Ovary (tissue), 10 donors: ENCODE measurements at places on chromosomes 13 and 19. TPM values are rescaled to one million over a fixed set of nuclear protein-coding genes. Genes with fewer than 3 reads are reported as not detected.

CLEC11A gene
- 26.7 TPM for total RNA-seq

KLF1 gene
- not detected for total RNA-seq

ZNF729 gene
- total RNA-seq = not detected

GPC6 gene
- 10.1 TPM for total RNA-seq

SERPINE3 gene
- total RNA-seq = not detected

PRRG2 gene
- total RNA-seq = 4.0 TPM

KASH5 gene
- not detected for total RNA-seq

- no peak for DNase-seq
Observed at GRCh38 chr13:80083853-80084676, 256.9 kb downstream of the SPRY2 start.

GRCh38 chr19:44845286-44845611, 848 bp upstream of the NECTIN2 start:
- no peak for DNase-seq

- DNase-seq = no peak
Observed at GRCh38 chr13:77310579-77311279, 16.2 kb downstream of the MYCBP2 start.

DNA sequence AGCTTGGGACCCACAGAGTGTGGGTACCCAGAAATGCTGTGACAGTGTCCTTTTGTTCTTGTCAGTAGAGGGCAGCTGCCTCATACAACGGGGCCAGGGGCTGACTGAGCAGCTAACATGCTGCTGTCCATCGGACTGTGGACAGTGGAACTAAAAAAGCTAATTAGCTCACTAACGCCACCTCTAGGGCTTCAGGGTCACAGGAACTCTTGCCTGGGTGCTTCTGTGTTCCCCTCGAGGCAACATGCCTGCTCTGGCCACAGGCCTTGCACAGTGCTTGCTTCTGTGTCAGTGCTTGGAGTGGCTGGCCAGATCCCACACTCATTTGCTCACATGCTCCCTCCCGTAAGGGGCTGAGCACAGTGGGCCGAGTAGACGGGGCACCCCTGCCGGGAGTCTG, 377.0 kb downstream of the OLFM4 start:
- DNase-seq = no peak

DNA sequence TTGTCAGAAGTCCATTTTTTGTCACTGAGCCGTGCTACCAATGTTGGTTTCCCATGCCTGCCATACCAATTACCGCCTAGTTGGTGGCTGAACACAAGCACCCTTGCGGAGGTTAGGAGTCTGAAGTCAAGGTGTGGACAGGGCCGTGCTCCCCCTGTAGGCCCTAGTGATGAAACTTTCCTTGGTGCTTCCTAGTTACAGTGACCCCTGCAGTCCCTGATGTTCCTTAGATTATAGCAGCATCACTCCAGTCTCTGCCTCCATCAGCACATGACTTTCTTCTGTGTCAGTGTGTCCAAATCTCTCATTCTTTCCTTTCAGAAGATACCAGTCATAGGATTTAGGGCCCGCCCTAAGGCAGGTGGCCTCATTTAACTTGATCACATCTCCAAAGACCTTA, 99.0 kb downstream of the MYO16 start:
- DNase-seq = no peak

DNA sequence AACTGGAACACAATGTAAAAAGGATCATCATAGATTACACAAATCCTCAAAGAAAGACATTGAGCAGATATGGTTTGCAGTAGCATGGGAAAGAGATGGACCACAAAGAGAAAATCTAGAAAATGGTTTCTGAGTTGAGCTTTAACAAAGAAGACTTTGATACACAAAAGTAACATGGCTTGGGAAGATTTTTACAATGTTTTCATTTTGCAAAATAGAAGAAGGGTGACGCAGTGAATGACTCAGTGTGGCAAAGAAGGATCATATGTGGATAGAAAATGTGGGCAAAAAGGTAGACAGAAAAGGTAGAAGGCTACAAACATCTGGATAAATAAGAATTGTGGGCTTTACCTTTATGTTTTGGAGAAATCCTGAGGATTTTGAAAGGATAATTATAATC, 1220.5 kb downstream of the PCDH17 start:
- no peak for DNase-seq

- DNase-seq = no peak
Observed at GRCh38 chr13:46531953-46532352, 21.0 kb upstream of the LRCH1 start.

- no peak for DNase-seq
Observed at GRCh38 chr13:72469906-72470305, 257.5 kb downstream of the MZT1 start.

DNA sequence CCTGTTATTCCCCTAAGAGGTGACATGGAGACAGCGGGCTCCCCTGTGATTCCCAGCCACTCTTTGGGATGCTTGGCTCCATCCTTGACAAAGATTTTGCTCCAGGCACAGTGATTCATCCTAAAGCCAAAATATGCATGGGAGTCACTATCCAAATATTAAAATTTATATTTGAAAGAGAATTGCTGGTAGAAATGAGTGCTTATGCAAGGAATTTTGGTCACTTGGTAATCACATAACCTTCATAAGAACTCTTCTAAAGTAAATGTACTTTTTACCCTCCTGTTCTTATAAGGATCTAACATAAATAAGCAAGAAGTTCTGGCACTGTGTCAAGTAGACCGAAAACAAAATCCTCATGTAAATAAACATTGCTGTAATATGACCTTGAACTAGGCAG, 385.8 kb downstream of the ITGBL1 start:
- no peak for DNase-seq
